C1 segment of cervical spinal cord (tissue), 14 donors: ENCODE measurements at places on chromosomes 16 and 17.

GRCh38 chr16:35102780-35103403 lies 1643.5 kb downstream of the TP53TG3F start:
- DNase-seq: no peak

DNA sequence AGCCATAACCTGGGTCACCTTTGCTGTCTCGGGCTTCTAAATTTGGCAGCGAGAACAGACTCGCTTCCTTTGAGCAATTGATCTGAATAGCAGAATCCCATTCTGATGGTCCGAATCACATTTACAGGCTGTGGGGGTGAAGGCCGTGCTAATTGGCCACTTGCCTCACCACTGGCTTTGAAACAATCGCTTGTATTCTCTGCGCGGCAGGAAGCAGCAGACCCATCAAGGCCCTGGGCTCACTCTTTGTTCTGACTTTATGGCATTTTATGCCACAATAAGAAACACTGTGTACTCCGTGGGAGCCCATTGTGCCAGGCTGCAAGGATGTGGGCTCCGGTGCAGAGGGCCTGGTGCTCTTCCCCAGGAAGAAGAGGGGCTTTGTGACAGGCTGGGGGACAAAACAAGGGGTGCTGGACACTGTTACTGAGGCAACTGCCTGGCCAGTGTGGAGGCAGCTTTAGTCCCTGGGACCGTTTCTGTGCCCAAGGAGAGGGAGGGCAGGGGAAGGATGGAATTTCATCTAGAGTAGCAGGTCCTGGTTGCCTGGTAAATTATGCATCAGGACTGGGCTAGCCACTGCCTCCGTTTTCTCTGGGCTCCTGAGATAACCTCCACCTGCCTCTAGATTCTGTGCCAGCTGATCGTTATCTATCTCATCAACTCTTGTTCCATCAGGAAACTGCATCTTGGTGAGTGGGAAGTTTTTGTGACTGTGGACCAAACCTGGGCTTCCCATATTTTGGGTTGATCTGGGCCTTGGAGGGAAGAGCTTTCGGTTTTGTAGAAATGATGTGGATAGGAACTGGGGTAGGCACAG lies 78.5 kb downstream of the MRC2 start:
- peak; percentile 42 for DNase-seq

- DNase-seq: no peak
Measured at GRCh38 chr17:69876757-69877156, 198.3 kb upstream of the KCNJ16 start.

GRCh38 chr17:30220414-30220813 lies 15.1 kb downstream of the SLC6A4 start:
- DNase-seq: no peak

DNA sequence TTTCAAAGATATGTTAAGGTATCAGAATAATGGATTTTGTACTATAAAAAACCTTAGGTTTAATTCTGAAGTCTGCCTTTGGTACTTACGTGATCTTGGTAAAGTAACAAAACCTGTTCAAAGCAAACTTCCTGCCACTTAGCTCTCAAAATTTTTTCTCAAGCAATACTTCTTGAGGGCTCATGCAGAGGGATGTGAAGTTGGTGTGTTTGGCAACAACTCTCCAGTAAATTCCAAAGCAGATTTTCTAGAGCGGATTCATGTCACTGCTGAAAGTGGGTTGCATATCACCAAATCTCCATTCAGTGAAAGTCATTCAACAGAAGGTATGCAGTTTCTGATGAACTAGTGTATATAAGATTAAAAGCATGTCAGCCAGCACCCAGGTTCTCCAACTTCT lies 856.7 kb downstream of the CDH8 start:
- DNase-seq: no peak
